ENCODE measurements at places on chromosomes 12 and 14. TPM values are rescaled to one million over a fixed set of nuclear protein-coding genes. Genes with fewer than 3 reads are reported as not detected.

DNA sequence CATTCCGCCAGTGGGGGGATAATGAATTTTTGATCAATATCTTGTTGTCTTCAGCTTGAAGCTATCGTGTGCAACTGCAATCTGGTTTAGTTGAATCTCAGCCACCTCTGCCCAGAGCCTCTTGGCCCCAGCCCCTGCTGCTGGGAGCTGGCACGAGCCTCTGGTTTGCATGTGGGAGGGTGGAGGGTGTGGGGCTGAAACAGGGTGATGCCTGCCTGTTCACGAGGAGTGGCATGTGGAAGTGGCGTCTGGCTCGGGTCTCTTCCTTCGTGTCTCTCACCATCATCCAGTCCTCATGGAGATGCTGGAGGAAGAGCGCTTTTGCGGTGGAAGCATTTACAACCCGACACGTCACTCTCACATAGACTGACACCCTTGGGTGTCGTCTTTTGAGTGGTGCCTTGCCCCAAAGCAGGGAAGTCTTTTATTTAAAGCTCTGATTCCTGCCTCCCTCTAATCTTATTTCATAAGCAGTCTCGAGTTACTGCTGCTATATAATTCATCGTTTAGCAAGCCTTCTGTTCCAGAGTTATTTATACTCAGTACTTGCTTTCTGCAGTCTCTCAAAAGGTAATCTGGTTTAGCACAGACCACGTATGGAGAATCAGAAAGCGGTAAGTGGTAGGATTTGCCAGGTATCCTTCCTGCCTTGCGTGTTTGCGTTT, 64.5 kb downstream of the AACS start:
- DNase-seq = no peak

DNA sequence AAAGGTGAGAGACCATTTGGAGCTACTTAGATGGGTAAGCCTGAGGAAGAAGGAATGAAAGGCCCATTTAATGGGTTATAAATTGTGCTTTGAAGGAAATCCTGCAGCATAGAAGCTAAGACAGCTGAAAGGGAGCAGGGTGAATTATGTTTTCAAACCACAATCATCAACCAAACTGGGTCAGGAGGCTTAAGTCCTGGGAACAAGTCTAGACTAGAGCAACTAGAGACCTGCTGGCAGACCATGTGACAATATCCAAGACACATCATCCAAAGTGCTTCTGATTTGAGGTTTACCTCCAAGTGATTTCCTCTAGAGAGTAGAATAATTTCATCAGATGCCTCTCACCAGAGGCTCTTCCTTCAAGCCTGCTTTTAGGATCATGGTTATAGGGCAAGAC, 53.7 kb downstream of the MAP3K9 start:
- no peak for DNase-seq

DNA sequence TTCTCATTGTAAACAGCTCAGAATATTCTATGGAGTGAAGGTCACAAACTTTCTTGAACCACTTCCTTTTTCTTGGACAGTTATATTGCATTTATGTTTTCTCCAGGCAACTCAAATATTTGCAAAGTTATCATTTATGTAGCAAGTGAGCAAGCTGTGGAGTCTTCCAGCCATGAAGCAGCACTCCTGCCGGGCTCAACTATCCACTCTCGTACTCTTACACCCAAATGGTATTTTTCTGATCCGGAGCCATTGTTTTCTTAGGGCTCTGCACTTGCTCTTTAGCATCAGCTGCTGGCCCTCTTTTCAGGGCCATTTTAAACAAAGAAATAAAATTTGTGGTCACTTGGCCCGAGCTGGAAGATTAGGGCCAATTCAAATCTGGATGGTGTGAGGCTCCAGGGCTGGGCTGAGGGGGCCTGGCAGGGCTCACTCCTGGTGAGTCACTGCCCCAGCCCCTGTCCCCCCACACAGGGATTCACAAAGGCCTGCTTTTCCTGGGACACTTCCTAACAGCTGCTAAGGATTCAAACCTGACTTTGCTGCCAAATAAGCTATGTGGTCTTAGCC, 19.7 kb downstream of the SYNE3 start:
- DNase-seq = peak; percentile 82

DNA sequence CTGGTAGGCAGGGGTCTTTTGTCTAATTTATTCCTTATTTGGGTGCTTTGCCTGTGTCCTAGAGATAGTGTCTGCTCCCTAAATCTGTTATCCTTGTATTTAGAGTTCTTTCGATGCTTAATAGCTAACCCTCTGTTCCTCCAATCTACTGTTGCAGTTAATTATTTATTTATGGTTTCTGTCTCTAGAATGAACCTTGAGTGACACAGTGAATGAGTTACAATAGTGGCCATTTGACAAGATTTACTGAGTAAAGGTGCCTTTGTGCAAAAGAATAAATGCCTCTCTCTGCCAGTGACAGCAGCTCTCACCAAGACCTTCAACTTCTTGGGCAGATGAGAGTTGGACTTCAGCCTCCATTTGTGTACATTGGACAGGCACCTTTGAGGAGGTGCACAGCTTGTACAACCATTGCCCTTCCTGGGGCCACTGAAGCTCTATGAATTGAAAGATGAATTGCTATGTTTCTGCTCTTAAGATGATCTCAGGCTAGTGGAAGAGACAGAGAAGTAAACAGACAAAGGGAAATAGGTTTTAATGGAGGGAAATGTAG, 165.9 kb downstream of the DERA start:
- DNase-seq = no peak

GRCh38 chr14:100159094-100159864, at the start of gene DEGS2:
TSS of gene DEGS2 (minus strand) at chr14:100159645. CDS start at chr14:100159587, 58 bp downstream.
- DNase-seq = no peak

DNA sequence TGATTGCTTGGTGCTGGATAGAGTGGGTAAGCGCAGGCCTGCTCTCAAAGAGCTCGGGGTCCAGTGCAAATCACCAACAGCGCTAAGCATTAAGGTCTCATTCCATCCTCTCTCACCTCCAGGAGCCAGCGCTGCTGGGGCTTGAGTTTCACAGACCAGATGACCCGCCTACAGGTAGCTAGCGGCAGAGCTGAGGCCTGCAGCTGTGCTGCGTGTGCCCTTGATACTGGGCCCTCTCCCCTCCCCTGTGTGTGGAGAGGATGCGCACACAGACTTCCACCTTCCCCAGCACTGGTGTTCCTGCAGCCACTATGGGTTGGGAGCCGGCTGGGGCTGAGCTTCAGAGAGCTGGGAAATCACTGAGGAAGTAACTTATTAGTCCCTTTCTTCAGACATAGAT, 149.9 kb downstream of the CALM1 start:
- peak; percentile 73 for DNase-seq

GRCh38 chr14:103820908-103821307, 26.5 kb downstream of the PPP1R13B start:
- DNase-seq = no peak

- peak; percentile 97 for DNase-seq
Measured at GRCh38 chr12:62192180-62192902, 67.9 kb upstream of the USP15 start.

DNA sequence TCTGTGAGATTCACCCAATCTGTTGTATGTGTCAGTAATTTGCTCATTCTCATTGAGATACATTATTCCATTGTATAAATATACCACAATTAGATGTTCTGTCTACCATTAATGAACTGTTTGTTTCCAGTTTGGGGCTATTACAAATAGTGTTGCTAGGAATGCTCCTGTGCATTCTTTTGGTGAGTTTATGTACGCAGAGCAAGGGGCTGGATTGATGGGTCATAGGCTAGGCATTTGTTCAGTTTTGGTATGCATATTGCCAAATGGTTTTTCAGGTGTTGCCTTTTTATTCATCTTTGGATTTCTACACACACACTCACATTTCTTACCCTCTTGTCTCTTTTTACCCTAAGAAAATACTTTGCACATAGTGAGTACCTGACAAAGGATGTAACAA, 93.4 kb downstream of the GPATCH2L start:
- DNase-seq = no peak

DNA sequence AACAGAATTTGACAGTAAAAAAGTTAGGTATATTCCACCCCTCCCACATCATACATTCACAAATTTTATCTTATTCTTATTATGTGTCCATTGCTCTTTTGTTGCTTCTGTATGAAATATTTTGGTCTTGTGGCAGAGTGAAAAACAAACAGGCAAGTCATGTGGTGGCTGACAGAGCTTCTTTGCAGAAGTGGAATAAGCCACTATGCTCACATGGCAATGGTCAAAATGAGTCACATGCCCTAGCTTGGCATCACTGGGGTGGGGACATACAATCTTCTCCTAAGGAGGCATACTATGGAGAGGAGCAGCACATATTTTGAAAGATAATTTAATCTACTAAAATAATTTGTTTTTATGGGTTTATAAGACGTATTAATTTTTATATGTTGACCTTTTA, 27.7 kb upstream of the CMA1 start:
- DNase-seq = no peak

GRCh38 chr12:1593174-1594005, 991 bp downstream of the FBXL14 start:
- peak; percentile 81 for DNase-seq

- no peak for DNase-seq
Measured at GRCh38 chr12:25940886-25941285, 17.6 kb upstream of the RASSF8 start.

GRCh38 chr14:71555654-71556559, 376.3 kb upstream of the RGS6 start:
- no peak for DNase-seq

CLEC1B gene
- not detected for total RNA-seq

C12orf42 gene
- not detected for total RNA-seq

Data from osteoblast (primary cell).